ENCODE measurements at places on chromosomes 4 and X. TPM values are rescaled to one million over a fixed set of nuclear protein-coding genes. Genes with fewer than 3 reads are reported as not detected.

DNA sequence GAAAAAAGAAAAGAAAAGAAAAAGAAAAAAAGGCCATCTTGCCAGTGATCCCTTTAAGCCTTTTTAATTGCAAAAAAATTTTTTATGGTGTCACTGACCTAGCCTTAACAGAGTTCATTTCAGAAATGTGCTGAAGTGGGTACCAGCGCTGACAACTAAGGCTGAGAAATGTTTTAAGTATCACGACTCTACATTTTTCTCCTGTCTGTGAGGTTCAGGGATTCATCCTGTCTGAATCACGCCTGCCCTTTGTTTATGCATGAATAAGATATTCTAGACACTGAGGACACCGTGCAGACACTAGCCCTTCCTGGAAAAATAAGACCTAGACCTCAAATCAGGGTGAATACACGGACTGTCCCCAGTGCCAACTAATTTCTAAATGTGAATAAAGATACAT is 154.4 kb upstream of the NOCT start:
- no peak for DNase-seq

DNA sequence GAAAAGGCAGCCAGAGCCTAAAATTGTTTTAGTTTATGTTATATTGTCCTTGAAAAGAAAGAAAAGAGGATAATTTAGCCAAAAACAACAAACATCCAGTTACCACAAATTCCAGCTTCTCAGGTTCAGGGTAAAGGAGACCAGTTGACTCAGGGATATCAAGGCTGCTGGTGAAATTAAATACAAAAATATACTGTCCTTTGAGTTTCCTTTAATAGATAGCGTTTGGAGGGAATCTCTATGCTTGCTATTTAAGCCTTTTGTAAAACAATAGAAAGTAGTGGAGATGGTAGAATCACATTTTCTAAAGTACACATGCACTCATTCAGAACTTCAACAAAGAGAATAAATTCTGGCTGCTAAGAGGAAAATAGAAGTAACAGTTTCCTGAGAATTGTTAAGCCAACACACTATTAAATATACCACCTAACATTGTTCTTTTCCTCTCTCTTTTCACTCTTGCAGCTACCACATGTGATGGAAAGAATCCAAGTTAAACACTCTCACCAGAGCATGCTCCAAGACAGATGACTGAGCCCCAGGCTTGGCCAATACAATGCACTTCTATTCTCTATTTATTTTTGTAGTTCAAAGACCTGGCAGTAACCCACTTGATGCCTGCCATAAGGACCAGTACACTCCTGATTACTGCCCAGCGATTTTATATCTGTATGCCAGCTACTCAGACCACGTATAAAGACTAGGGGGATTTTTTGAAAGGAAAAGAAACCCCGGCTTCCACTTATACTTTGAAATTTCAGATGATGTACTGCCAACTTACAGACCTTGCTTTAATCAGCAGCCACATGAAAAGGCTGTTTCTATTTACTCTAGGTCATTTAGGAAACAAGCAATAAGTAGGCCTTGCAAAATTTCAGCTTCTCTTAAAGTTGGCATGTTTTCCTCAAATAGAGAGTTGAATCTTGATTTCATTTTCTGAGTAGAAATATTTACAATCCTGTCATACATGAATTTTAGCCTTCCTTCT is 756.9 kb downstream of the FAT4 start:
- DNase-seq = no peak

Gene HPGD
- total RNA-seq = 4.5 TPM

Gene CABS1
- total RNA-seq = not detected

DNA sequence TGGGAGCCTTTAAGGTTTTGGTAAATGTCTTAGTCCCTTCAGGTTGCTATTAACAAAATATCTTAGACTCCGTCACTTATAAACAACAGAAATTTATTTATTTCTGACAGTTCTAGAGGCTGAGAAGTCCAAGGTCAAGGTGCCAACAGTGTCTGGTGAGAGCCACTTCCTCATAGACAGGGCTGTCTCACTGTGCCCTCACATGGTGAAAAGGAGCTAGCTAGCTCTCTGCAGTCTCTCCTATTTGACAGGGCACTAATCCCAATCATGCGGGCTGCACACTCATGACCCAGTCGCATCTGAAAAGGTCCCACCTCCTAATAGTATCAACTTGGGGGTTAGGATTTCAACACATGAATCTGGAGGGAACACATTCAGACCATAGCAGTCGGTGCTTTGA is 63.4 kb upstream of the KLF3 start:
- no peak for DNase-seq

- no peak for DNase-seq
Measured at GRCh38 chrX:74521961-74522751, 92.3 kb downstream of the RLIM start.

Measured in posterior vena cava (tissue), 2 donors.